ENCODE measurements at places on chromosomes 5 and 9. TPM values are rescaled to one million over a fixed set of nuclear protein-coding genes. Genes with fewer than 3 reads are reported as not detected.

GRCh38 chr9:133360400-133361393, 4.3 kb downstream of the SURF2 start:
- DNase-seq: no peak

- DNase-seq: no peak
Observed at GRCh38 chr9:353077-353476, 138.4 kb downstream of the DOCK8 start.

GRCh38 chr5:180154821-180155364, 54.1 kb downstream of the RASGEF1C start:
- peak; percentile 24 for DNase-seq

Gene PCDHGB5
- total RNA-seq: 4.2 TPM

Gene FCN1
- total RNA-seq: 0.93 TPM
